ENCODE measurements at places on chromosomes 4 and X.

GRCh38 chrX:38138900-38139299, 81.8 kb downstream of the SRPX start:
- no peak for DNase-seq

GRCh38 chr4:7962609-7963508, 23.2 kb upstream of the AFAP1 start:
- DNase-seq = no peak

- DNase-seq = no peak
Measured at GRCh38 chr4:177713454-177713853, 271.2 kb upstream of the AGA start.

DNA sequence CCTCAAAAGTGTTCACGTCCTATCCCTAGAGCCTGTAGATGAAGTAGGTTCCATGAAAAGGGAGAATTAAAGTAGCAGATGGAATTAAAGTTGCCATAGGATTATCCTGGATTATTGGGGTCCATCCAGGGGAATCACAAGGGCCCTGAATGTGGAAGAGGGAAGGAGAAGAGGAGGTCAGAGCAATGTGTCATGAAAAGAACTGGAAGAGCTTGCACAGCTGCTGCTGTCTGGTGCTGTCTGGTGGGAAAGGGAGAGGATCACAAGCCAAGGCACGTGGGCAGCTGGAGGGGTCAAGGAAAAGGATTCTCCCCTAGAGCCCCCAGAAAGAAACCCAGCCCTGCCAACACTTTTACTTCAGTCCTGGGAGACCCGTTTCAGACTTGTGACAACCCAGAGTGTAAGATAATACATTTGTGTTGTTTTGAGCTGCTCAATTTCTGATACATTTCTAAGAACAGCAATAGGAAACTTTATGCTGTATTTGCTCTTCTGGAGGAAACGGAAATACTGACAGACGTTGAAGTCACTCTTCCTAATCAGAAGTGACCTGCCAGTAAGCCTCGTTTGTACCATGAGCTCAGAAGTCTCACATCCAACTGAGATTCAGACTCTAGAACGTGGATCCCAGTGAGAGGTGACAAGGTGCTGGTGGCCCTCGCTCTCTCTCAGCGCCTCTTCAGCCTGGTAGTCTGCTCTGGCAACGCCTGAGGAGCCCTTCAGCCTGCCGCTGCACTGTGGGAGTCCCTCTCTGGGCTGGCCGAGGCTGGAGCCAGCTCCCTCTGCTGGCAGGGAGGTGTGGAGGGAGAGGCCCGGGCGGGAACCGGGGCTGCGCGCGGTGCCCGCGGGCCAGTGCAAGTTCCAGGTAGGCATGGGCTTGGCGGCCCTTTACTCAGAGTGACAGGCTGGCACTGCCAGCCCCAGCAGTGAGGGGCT, 34.7 kb upstream of the ENPP6 start:
- DNase-seq = no peak

- DNase-seq = no peak
Measured at GRCh38 chrX:16825264-16826035, 39.2 kb downstream of the TXLNG start.

GRCh38 chr4:172740434-172740833, 428.2 kb upstream of the GALNT7 start:
- no peak for DNase-seq

DNA sequence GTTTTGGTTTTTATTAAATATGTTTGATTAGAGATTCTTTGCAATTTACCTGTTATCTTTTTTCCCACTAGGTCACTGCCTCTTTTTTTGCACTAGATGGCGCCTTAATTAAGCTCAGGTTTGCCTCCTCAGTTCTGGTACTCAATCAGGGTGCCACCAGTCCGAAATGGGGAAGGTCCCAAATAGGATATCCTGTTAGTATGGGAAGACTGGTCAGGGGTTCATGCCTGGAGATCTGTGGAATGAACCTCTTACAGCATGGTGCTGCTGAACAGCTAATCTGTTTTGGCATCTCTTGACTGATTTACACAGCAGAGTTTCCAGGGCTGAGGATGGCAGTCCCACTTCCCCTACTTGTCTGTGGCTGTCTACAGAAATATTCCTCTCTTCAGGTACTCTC, 24.2 kb upstream of the VSIG1 start:
- no peak for DNase-seq

DNA sequence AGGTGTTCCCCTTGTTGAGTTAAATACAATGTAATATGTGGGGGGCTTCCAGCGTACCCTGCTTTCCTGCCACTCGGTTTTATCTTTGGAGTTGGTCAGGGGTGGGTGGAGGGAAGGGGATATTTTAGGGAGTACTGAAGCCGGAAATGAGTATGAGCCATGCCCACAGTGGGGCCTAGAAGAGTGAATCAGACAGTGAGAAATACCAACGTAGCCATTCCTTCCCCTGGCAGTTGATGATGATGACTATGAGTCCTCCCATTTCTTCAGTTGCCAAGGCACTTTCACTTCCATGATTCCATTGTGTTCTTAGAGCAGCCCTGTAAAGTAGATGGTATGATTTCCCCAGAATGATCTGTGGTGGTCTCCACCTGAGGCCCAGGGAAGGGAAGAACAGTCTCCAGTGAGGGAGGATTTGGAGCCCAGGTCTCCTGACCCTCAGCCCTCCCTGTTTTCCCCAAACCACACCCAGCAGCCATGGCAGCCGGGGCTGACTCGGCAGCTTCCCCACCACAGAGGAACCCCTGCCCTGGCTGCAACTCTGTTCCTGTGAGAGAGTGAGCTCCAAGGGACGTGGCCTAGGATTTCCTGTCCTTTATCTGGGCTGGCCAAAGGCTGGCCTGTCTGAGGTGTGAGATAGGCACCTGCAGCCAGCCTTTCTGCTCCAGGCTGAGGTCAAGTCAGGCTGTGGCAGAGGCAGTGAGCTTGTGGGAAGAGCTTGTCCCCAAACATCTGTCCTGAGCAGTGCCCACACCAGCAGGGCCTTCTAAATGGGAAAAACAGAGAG, 52.7 kb downstream of the STARD8 start:
- no peak for DNase-seq

DNA sequence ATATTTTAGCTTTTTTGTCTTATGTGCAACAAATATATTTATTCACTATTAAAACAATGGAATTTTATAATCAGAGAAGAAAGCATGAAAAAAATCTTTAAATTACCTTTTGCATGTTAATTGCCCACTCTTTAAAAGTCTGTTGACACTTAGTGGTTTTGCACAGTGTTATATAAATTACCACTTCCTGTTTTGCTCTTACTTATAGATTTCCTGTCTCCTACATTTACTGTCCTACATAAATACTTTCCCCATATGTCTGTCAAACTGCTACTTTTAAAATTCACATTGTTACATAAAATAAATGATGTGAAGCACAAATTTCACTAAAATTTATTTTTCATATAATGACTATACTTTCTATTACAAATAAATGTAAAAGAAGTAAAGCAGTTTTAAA, 161.1 kb upstream of the NDST4 start:
- DNase-seq = no peak

GRCh38 chr4:168787801-168788595, 222.1 kb downstream of the CBR4 start:
- DNase-seq = no peak

DNA sequence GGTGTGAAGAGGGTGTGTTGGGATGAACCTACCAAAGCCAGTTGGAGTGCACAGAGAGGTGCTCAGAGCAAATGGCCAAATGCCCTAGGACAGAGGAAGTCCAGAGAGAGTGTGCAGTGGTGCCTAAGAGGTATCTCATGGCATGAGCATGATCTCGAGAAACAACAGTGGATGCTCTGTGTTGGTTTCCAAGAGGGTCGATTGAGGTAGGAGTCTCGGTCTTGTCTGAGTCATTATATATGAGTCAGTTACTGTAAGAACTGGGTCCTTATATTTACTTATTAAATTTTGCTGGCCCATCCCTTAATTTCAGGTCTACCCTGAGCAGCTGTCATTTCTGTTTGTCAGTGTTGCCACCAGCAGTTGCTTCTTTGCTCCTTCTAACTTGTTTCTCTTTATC, 86.6 kb upstream of the TMEM150C start:
- DNase-seq = no peak

GRCh38 chrX:72635930-72636329, 63.3 kb upstream of the HDAC8 start:
- no peak for DNase-seq

- DNase-seq = peak; percentile 14
Measured at GRCh38 chr4:92864096-92864495, 560.3 kb downstream of the GRID2 start.

GRCh38 chr4:46432923-46433322, 43.0 kb upstream of the GABRA2 start:
- peak; percentile 55 for DNase-seq

- peak; percentile 38 for DNase-seq
Measured at GRCh38 chr4:184154199-184154598, 63.5 kb downstream of the ENPP6 start.

- no peak for DNase-seq
Measured at GRCh38 chr4:10715696-10716095, 31.1 kb upstream of the CLNK start.

DNA sequence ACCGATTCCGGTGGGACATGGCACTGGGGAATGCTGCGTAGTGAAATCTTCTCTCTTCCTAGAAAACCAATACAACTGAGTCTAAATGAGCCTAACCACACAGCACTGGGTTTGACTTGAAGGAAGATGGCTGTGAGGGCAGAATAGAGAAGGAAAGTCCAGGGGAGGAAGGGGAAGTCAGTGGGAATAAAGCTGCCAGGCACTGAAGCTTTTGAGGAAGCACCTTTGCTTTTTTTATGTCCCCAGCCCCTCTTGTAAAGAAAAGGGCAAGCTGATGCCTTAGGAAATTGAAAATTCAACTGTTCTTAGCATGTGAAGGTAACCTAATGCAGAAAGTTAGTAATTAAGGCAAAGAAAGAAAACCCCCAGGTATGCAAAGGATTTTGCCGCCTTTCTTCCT, 20.6 kb downstream of the MED28 start:
- DNase-seq = no peak

- no peak for DNase-seq
Measured at GRCh38 chr4:10181745-10182445, 65.3 kb upstream of the WDR1 start.

- DNase-seq = no peak
Measured at GRCh38 chr4:110275871-110276270, 77.5 kb upstream of the ELOVL6 start.

DNA sequence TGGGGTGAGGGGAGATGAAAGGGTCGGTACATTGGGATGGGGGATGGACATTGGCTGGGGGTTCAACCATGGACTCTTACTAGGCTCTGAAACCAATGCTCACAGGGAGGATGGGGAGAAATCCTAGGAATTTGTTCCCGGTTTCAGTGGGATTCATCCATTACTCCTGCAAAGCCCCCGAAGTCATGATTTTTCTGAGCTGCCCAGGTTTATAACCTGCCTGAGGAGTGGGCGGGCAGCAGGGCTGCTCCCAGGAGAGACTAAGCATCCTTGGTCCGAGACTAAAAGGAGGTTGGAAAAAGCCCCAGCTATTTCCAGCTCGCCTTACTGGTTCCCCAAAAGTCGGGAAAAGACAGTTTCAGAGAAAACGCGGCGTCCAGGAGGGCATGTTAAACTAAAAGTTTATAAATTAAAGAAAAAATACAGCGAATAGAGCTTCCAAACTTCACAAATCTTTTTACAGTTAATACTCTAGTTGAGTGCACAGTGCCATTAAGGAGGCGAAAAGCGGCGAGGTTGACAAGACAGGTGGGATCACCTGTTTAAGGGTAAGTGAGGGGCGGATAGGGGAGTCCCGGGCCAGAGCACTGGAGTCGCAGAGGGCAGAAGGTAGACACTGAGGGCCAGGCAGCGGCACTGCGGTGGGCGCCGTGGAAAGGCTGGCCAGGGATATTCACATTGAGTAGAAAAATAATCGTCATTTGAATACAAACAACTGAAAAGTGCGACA, 3.7 kb downstream of the NKX3-2 start:
- no peak for DNase-seq

- no peak for DNase-seq
Measured at GRCh38 chr4:3283916-3284315, 8.9 kb upstream of the RGS12 start.

DNA sequence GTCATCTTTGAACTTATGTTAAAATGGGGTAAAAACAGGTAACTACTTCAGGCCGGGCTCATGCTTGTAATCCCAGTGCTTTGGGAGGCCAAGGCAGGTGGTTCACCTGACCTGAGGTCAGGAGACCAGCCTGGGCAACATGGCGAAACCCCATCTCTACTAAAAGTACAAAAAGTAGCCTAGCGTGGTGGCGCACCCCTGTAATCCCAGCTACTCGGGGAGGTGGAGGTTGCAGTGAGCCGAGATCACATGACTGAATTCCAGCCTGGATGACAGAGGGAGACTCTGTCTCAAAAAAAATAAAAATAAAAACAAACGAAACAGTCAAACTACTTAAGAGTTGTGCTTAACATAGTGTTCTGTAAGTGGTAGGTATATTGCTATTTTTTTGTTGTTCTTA, 2.5 kb downstream of the DDX3X start:
- DNase-seq = no peak

GRCh38 chr4:139786494-139787354, 121.1 kb downstream of the MGST2 start:
- no peak for DNase-seq

DNA sequence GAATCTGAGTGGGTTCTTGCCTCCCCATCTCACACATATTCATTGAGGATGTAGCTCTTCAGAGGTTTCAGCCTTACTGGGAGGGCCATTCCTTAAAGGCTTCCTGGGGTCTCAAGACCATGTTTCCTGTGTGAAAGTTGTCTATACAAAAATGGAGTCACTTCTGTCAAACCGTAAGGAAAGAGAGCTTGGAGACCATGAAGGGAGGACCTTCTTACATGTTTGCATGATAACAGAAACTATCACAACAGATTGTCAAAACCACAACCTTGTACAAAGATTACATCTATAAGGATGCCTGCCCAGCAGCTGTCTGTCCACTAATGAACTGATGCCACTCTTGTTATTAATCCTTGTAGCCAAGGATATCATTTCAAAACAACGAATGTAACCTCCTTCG, 139.3 kb downstream of the PDE5A start:
- no peak for DNase-seq
